ENCODE measurements at places on chromosomes 5 and 9.
A peak's percentile ranks its signal among the peaks of the same experiment; 100 is the strongest.

GRCh38 chr9:36836486-36836885 lies 197.6 kb downstream of the PAX5 start:
- DNase-seq: no peak

DNA sequence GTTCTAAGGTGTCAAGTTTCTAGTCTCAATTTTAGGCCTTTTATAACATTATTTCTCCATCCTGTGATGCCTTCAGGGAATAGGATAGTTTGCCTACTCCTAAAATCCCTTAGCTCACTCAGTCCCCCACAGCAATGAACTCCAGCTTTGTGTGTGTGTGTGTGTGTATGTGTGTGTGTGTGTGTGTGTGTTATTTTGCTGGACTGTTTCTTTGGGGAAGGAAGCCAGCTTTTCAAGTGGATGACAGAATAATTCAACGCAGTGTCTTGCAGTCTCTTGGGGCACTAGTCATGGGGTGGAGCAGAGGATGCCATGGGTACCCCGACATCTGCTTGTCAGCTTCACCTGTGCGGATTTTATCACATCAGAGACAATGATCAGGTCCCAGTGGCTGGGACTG lies 262.8 kb upstream of the DAPK1 start:
- no peak for DNase-seq

DNA sequence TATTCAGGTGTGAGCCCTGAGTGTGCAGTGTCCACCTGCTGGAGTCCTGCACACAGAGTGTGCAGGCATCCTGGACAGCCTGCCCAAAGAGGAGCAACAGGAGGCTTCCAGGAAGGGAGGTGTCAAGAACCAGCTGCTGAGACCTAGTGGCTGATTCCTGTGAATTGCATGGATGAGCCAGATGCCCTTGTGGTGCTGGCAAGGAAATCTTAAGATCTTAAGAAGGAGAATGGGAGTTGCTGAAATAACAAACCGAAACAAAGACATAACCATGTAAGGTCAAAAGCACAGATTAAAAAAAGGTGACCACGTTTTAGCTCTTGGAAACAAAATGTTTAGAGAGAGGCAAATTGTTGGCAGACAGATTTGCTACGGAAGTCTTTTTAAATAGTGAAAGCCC lies 29.3 kb upstream of the RPS23 start:
- DNase-seq: no peak

GRCh38 chr5:75108931-75109596 lies 56.7 kb upstream of the GCNT4 start:
- DNase-seq: no peak

- no peak for DNase-seq
Observed at GRCh38 chr9:27561685-27562084, 11.6 kb downstream of the C9orf72 start.

- DNase-seq: no peak
Observed at GRCh38 chr9:77922591-77922990, 109.0 kb downstream of the GNAQ start.

DNA sequence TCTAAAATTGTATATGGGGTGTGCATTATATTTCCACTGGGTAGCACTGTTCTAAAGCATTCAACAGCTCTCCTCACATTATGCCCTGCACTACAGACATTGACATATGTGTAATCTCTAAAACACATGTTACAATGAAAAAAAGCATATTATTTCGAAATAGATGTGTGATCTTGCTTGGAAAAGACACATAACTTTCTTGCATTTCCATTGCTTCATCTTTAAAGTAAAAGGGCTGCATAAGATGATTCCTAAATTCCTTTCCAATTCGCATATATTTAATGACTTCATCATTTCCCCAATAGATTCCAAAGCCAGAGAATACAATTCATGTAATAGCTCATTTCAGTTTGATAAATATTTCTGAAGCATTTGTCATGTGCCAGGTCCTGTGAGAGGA lies 566.9 kb downstream of the PDE4D start:
- DNase-seq: no peak

GRCh38 chr9:95086564-95086955 lies 230.9 kb downstream of the FANCC start:
- no peak for DNase-seq

DNA sequence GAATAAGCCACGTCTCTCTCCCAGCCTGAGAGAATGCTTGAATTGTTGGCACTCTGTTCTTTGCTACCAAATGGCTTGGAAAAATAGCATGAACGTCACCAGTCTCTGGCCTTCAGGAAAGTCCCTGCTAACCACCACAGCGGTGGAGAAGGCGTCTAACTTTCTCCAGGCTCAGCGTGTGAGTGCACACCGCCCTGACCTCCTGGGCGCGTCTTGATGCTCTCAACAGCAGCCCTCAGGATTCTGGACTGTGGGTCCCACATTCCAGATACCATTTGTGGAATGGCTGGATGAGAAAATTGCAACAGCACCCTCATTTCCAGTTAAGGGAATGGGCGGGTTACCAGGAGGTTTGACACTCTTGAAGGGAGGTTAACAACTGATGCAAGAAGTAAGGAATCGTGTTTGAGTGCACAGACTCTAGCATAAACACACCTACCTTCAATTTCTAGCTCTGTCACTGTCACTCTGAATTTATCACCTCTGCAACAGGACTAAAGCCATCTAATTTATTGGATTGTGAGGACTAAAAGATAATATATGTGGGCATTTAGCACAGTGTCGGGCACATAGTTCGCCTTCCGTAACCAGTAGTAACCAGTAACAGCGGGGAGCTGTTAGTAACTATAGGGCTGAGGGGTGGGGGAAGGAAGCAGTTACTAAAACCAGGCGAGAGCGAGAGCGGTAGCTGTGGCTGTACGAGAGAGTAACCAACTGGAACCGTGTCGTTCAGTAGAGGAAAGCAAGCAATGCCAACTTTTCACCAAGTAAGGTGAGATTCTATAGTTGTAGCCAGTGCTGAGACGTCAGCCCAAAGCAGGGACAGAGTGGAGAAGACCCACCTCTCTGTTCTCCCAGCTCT lies 807 bp upstream of the PLGRKT start:
- peak; percentile 68 for DNase-seq

DNA sequence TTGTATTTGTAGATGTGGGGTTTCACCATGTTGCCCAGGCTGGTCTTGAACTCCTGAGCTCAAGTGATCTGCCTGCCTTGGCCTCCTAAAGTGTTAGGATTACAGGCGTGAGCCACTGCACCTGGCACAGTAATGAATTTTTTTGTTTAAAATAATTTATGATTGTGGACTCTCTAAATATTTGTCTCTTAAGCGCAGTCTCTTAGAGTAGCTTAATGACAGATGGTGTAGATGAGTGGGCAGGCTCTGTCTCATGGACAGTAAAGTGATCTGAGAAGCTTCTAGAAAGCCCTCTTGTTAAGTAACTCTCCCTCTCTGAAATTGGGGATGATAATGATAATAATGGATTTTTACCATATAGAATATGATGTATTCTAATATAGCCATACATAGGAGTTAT lies 47.5 kb upstream of the KIAA1958 start:
- no peak for DNase-seq

DNA sequence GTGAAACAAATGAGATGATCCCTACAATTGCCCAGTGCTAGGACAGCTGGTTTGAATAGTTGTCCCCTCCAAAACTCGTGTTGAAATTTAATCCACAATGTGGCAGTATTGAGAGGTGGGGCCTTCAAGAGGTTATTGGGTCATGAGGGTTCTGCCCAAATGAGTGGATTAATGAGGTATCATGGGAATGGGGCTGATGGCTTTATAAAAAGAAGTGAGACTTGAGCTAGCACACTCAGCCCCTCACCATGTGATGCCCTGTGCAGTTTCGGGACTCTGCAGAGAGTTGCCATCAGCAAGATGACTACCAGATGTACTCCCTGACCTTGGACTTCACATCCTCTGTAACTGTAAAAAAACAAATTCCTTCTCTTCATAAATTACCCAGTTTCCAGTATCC lies 33.1 kb downstream of the RANBP6 start:
- no peak for DNase-seq

GRCh38 chr9:113673726-113674125 lies 202.4 kb upstream of the ZNF618 start:
- DNase-seq: no peak

DNA sequence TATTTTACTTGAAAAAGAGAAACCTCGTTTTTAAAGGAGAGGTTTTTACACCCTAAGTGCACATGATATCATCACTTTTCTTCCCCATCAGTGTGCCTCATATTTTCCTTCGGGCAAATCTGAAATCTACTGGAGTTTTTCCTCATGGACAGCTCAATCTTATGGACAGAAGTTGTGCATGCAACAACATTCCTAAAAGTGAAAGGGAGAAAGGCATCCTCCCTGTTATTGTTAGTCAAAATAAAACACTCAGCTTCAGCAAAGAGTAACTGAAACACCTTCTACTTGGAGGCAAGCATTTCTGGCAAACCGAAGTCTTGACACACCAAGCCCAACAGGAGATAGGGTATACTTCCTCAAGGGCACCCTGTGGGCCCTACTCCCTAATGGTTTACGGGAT lies 217.9 kb downstream of the BNC2 start:
- DNase-seq: no peak

DNA sequence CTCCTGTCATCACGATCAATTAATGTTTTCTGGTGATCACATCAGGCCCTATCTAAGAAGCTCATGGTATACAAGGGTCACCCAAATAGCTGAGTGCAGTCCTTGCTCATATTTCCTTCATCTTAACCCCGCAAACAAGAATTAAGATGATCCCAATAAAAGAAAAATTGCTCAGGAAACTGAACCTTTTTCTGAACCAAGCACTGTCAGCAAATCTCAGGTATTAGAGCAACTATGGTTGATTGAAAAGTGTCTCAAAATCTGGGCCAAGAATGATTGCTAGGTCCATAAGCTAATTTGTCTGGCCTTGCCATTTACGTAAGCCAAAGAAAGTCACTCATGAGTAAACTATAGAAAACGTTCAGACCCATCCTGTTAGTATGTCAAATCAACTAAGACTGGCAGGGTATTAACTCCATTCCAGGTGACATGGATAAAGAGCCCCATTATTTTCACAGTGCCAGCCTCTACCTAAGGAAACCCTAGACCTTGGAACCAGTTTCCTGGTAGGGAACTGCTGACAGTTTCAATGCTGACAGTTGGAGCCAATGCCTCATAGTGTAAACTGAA lies 209.3 kb downstream of the DEPDC1B start:
- DNase-seq: no peak

GRCh38 chr5:63961125-63961597 lies 1.1 kb downstream of the HTR1A start:
- DNase-seq: no peak
